ENCODE measurements at places on chromosomes 2 and 18.

DNA sequence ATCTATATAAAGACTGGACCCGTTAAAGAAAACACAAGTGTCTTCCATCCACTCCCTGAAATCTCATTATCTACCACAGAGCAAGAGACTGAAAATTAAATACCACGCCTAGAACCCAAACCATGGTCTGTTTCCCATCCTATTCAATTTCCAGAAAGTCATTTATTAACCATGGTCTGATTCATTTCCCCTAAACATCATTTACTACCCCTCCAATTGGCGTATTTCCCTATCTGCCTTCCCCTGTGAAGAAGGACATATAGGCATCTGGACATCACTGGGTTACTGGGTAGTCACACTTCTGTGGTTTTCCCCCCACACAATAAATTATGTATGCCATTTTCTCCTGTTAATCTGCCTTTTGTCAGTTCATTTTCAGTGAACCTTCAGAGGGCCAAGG lies 30.8 kb downstream of the CCDC93 start:
- no peak for DNase-seq

DNA sequence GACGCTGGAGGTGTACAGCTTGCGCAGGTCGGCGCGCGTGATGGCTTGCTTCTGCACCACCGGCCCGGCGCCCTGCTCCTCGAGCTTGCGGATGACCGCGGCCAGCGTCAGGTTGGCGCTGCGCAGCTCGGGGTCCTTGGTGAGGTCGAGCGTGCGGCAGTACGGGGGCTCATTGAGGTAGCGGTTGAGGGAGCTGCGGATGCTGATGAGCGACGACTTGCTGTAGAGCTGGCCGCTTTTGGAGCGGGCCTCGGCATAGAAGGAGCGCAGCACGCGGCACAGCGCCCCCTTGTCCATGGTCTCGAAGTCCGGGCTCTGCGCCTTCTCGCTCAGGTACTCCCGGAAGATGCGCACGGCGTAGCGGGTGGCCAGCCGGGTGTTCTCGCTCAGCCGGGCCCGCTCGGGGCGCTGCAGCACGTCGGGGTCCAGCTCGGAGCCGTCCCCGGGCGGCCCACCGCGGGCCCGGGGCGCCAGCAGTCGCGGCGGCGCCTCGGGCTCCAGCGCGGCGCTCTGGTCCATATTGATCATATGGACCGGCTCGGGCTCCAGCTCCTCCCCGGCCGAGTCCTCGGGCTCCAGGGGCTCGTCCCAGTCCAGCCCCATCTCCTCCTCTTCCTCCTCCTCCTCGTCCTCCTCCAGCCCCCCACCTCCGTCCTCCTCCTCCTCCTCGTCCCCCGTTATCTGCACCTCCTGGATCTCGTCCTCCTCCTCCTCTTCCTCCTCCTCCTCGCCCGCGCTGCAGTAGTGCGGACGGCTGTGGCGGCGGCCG lies 523 bp downstream of the KCTD1 start:
- peak; percentile 77 for DNase-seq

DNA sequence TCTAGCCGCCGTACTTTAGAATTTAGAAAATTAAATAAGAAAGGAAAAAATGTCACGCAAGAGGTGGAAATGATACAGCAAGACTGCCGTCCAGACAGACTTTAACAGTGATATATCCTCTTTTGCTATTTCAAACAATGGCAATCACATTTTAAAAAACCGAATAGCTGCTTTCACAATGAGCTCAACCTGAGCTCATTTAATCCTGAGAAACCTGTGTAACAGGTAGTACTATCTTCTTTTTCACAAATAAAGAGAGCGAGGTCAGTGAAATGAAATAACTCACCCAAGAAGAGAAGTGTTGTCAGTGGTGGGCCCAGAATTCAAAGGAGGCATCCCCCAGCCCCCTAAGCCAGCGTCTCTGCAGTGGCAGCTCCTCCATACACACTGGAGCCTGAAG lies 60.7 kb upstream of the DAPL1 start:
- DNase-seq = no peak

DNA sequence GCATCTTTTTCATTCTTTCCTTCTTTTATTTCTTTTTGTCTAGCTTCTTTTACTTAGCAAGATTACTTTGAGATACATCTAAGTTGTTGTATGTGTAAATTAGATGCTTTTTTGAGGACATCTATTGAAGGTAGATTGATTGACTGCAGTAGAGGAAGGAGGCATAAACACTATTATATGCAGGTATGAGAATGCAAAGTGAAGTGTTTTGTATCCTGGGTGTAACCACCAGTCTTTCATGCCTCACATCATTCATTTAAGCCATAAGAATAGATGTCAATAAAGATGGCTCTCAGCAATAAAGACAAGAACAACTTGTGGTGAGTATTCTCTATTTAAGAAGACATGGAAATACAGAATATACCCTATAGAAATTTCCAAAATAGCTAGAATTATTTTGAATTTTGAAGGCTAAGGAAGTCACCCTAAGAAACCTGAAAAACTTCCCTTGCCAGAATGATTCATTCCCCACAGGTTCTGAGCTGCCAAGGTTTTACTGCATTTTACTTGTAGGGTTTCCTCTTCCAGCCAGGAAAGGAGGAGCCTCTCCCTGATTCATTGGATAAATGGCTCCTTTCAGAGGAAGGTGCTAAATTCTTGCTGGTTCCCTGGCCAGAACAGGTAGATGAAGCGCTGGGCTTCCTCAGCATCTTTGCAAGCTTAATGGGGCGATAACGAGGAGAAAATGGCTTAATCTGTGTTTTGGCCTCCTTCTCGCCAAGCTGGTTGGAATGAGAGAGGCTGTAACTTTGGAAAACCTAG lies 279.8 kb upstream of the SLC14A2 start:
- DNase-seq = no peak

GRCh38 chr18:77067291-77068061 lies 65.1 kb downstream of the MBP start:
- DNase-seq = peak; percentile 76

GRCh38 chr2:196249171-196249570 lies 77.8 kb upstream of the STK17B start:
- DNase-seq = no peak

DNA sequence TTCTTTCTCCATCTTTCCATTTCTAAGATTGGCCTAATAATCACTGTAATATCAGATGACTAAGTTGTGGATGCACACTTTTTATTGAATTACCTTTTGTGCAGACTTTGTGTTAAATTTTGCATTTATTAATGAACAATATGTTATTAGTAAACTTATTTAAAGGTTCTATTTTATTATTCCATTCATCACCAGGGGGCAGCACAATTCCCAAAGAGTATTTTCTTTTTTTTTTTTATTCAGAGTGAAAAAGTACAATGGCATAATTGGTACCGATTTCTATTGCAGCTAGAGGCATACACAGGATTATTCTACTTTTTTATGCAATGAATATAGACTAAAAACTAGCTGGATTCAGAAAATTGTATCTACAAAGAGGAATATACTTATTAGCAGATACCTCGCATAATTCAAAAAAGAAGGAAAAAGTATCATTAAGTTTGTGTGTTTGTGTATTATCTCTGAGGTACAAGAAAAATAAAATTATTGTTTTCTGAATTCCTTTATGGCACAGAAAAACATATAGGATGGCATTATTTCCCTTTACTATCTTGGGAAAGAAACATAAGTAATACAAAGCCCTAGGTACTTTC lies 390.6 kb downstream of the ERBB4 start:
- DNase-seq = no peak

DNA sequence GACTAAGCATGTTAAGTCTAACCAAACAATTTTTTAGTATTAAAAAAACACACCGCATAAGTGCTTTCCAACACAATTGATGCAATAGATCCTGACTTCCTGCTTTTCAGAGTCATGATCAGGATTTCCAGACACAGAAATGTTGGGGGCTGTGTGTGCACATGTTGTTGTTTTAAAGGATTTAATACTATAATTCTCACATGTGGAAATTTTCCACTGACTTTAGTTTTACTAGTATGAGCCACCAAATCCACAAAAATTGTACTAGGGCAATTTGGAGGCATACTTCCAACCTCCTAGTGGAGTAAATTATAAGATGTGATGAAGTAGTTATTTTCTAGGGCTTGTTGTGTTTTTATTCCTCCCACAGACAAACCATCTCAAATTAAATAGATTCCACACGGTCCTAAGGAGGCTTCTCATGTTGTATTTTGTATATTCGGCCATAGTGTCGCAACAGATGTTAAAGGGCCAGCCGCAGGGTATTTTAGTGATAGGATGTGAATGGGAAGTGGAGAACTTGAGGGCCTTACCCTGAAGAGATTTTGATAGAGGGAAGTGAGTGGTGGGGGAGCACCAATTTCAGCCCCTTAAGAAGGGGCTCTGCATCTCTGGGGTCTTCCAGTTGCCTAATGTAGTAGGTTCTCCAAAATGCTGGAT lies 108.9 kb upstream of the KLF7 start:
- DNase-seq = no peak

DNA sequence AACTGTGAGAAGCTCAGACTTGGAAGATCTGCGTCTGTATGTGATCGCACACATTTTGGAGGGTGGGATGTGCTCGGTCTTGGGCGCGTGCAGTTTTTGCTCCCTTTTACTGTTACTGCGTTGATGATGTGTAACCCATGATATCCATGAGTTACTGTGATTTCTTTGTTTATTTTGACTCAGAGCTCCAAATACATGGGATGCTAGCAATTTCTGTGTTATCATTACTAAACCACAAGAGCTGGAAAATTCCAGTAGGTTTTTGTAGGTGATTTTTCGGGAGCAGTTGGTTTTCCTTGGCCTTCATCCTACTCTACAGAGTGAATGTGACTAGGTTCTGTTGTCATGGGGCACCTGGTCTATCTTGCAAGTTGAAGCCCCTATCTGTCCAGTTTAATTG lies 124.2 kb downstream of the AGAP1 start:
- no peak for DNase-seq

GRCh38 chr2:58895857-58896256 lies 654.7 kb upstream of the FANCL start:
- DNase-seq = no peak

GRCh38 chr2:39470580-39470979 lies 33.5 kb upstream of the MAP4K3 start:
- no peak for DNase-seq

DNA sequence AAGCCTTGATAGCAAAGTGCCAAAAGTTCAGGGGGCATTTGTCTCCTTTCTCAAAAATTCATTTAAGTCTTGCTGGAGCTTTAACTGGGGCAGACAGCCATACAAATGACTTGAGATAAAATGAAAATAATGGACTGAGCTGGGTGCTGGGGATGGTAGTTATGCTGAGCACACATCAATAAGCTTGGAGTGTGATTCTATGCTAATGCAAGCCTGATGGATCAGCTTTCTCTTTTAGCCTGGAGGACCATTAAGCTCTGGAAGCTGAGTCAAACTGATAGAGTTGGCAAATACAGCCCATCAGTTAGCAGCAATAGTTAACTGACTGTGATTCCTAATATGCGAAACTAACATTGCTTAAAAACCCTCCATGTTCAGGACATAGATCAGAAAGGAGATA lies 98.0 kb downstream of the CAMKMT start:
- no peak for DNase-seq

- DNase-seq = no peak
Observed at GRCh38 chr2:37421686-37422085, 77.3 kb downstream of the QPCT start.

GRCh38 chr2:69985688-69986087 lies 24.3 kb upstream of the ASPRV1 start:
- DNase-seq = no peak

DNA sequence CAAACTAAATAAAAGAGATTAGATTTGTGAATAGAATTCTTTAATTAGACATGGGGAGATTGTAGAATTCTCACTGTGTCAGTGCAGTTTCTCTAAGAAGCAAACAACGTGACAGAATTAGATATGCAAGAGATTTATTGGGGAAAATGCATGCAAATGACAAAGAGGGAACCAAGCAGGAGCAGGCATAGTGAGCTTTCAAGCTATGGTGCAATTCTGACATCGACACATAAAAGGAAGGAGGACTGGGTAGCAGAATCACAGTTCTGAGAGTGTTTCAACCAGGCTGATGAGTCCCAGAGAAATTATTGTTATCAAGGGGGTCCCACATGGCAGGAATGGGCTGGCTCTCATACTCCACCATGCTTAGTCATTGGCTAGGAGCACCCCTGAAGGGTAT lies 338.4 kb downstream of the FIGN start:
- DNase-seq = no peak

GRCh38 chr2:150188177-150188576 lies 299.3 kb downstream of the RND3 start:
- no peak for DNase-seq

DNA sequence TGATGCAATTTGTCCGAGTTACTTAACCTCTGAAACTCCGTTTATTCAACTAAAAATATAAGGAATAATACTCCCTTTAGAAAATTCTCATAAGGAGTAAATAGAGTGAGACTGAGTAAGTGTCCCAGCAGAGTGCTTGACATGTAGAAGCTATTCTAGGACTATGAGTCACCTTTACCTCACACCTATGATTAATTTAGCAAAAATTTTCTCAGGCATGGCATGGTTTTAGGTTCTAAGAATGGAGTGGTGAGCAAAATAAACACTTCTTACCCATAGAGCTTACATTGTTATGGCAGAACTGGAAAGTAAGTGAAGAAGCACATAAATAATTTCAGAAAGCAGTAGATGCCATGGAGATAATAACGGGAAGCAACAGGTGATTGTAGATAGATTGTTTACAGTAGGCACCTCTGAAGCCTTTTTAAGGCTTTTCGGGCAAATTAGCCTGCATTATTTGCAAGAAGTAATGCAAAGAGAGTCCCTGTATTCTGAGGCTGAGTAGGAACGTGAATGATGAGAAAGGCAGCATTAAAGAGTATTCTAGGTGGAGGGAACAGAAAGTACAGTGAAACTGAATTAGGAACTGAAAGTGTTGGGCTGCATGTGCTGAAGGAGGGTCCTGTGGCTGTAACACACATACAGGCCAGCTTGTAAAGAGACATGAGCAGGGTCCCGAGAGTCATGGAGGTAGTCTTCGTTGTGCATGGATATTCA lies 209.2 kb downstream of the ZNF407 start:
- DNase-seq = peak; percentile 59

- DNase-seq = no peak
Observed at GRCh38 chr2:70045405-70045804, 41.9 kb upstream of the PCBP1 start.

DNA sequence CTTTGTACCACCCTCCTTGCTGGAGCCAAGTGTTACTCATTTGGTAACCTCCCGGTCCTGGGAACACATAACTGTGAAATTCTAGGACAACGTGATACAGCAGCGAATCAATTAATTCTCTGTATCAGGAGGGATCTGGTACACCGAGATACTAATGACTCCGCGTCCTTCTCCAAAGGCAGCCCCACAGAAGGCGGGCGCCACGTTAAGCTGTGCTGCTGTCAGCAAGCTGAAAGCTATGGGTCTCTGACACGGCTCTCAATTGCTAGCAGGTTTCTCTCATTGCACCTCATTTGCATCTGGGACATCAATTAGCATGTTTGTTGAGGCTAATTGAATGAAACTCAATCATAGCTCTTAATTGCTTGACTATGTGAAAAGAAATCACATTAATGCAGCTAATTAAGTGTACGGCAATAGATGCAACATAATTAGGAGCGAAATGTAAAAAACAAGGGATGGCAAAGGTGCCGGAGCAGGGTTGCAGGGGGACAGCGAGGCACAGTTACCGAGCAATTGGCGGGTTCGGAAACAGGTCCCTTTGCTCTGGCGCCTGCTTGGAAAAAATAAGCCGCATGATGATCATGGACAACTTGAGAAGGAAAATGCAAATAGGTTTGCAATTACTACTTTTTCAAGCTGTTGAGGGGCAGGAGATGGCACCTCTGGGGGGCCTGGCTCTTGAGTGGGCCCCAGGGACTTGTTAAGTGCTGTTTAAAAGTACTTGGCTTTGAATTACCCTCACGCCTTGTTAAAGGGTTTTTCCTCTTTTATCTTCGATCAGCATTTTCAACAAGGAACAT lies 264.2 kb downstream of the GBX2 start:
- DNase-seq = no peak

GRCh38 chr2:224545884-224546644 lies 39.1 kb downstream of the CUL3 start:
- DNase-seq = no peak
